ENCODE measurements at places on chromosomes 12 and 14. TPM values are rescaled to one million over a fixed set of nuclear protein-coding genes. Genes with fewer than 3 reads are reported as not detected.

NUP37 gene
- total RNA-seq, result 86.8 TPM

FBXW8 gene
- 5.7 TPM for total RNA-seq

OTOGL gene
- not detected for total RNA-seq

TRMT5 gene
- total RNA-seq, result 18.2 TPM

CATSPERB gene
- total RNA-seq, result 0.65 TPM

CCDC88C gene
- total RNA-seq, result 74.7 TPM

RIMBP2 gene
- total RNA-seq, result 0.27 TPM

TAS2R8 gene
- total RNA-seq, result not detected

ZDHHC22 gene
- total RNA-seq, result not detected

TMEM253 gene
- not detected for total RNA-seq

RNF31 gene
- 80.4 TPM for total RNA-seq

SDR9C7 gene
- total RNA-seq, result not detected

DAO gene
- not detected for total RNA-seq

IL26 gene
- 2.0 TPM for total RNA-seq

SLC7A8 gene
- 0.83 TPM for total RNA-seq

GARIN6 gene
- not detected for total RNA-seq

KRT74 gene
- total RNA-seq, result not detected

ALDH2 gene
- total RNA-seq, result 3.1 TPM

APOLD1 gene
- 4.4 TPM for total RNA-seq

CTSG gene
- not detected for total RNA-seq
